Left lung (tissue), 14 donors: ENCODE measurements at places on chromosomes 7 and 10. TPM values are rescaled to one million over a fixed set of nuclear protein-coding genes. Genes with fewer than 3 reads are reported as not detected.
A peak's percentile ranks its signal among the peaks of the same experiment; 100 is the strongest.

LDB3 gene
- polyA plus RNA-seq = 1.4 TPM

DNA sequence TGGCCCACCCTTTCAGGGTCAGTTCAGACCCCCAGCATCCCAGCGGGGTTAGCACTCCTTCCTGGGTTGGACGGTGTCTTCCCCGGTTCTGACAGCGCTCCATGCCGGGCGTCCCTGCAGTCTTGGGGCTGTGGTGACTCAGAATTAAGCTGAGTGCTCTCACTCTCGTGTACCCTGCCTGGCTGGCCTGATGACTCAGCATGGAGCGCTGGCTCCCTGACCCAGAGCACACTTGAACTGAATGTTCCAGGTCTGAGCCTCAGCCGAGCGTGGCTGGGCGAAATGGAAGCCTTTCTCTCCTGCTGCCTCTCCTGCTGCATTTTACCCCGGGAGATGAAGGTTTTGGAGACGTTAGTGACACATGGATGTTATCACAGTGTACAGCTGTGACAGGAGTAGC, 7.1 kb downstream of the BAG3 start:
- peak; percentile 38 for DNase-seq

GJD4 gene
- polyA plus RNA-seq = not detected

- no peak for DNase-seq
These were observed 26.8 kb downstream of the DNAJC1 start for GRCh38 chr10:21976739-21977138.

ENKUR gene
- polyA plus RNA-seq = 1.6 TPM

MYL10 gene
- 0.23 TPM for polyA plus RNA-seq

CRYGN gene
- 0.60 TPM for polyA plus RNA-seq

DNA sequence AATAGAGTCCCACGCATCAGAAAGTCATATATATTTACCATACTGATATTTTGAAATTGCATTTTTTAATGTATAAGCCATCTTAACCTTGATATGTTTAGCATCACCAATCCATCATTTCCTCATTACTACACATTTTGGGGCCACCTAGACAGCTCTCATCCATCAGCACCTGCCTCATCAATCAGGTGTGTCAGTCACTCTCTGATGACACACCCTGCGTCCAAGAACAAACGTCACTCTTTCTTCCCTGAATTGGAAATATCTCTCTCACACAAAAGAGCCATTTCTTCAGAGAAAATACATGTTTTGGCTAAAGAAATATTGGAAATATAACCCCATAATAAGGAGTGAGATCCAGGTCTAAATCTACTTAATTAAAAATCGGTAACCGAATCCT, 38.9 kb upstream of the RSU1 start:
- DNase-seq = no peak

GRCh38 chr7:42878303-42878702, 33.6 kb downstream of the C7orf25 start:
- DNase-seq = no peak

GRCh38 chr10:86252556-86252955, 114.0 kb downstream of the GRID1 start:
- no peak for DNase-seq

DNA sequence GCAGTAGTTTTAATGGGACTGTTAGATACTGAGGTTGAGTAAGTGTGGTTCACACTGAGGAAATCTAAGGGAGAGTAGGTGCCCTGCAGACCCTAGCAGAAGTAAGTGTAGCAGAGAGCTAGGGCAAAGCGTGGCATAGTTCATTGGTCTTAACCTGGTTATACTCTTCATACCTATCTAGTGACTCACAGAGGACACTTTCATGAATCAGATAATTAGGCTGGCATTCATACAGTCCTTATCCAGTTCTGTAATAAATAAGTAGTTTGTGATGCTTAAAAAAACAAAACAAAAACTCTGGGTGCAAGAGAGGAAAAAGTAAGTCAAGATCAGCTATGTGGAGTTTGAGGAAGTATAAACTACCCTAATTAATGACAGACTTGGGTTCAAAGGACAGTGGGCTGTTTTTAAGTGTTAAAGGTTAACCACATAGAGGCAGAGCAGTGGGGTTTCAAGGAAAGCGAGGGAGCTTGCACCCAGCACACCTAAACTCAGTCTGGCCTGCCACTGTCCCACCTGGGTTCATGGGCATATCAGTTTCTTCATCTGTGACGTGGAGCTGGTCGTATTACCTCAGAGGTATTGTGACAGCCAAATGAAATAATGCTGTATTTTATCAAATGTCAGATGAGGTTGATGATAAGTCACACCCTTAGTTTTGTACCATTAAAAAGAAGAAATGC, 27.1 kb downstream of the LMTK2 start:
- no peak for DNase-seq

GRCh38 chr10:103696411-103697145, 158.8 kb downstream of the SH3PXD2A start:
- DNase-seq = peak; percentile 68

VGF gene
- 0.95 TPM for polyA plus RNA-seq

- no peak for DNase-seq
These were observed 177.1 kb upstream of the TRIM24 start for GRCh38 chr7:138282997-138283396.

- DNase-seq = no peak
These were observed 1.6 kb upstream of the PRF1 start for GRCh38 chr10:70604106-70604505.

DNA sequence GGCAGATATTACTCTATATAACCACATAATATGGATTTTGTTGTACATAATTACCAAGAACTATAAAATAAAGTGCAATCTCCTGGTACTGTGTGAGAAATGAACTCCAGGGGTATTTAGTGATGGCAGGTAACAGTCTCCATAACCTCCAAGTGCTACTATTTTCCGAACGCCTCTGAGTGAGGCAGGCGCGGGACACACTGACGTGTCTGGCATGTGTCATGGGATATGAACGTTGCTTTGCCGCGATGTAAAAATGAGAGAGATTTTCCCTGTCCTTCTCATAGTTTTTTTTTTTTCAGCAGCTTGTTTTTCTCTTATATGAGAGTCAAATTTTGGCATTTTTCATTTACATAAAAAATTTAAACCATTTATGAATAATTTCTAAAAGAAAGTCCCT, 3.6 kb downstream of the ADARB2 start:
- no peak for DNase-seq

- DNase-seq = no peak
These were observed 283.0 kb downstream of the ADK start for GRCh38 chr10:74433993-74434392.

DNA sequence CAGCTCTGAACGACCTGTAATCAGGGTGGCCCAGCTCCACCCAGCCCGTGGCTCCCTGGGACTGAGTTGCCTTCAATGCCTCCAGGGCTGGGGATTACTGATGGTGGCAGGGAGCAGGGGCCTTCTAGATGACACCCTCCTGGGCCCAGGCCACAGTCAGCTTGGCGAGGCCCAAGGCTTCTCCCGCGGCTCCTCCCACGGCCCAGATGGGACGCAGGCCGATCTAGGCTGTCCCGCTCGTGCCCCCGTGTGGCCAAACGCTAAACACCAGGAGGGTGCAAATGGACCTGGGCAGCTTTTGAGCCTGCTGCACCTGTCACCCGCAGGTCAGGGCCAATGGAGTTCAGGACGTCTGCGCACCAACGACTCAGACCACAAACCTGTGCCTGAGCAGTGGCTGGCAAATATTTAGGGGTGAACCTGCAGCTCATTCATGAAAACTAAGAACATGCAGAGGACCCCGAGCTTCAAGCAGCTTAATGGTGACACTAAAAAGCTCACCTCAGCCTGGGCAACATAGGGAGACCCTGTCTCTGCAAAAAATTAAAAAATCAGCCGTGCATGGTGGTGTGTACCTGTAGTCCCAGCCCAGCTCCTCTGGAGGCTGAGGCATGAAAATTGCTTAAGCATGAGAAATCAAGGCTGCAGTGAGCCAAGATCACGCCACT, 43.2 kb downstream of the ASB13 start:
- peak; percentile 63 for DNase-seq

- DNase-seq = no peak
These were observed 10.3 kb upstream of the CPA1 start for GRCh38 chr7:130369831-130370550.

BTBD16 gene
- polyA plus RNA-seq = not detected

POMZP3 gene
- polyA plus RNA-seq = 21.7 TPM

- DNase-seq = no peak
These were observed 69.1 kb downstream of the SHH start for GRCh38 chr7:155743177-155743576.

GRCh38 chr7:137408126-137408525, 64.6 kb upstream of the PTN start:
- no peak for DNase-seq

UPK3B gene
- polyA plus RNA-seq = 40.8 TPM

VWDE gene
- polyA plus RNA-seq = 3.0 TPM

GRCh38 chr10:78619115-78619851, 449.5 kb upstream of the ZMIZ1 start:
- no peak for DNase-seq

- no peak for DNase-seq
These were observed 16.6 kb downstream of the ANXA11 start for GRCh38 chr10:80188713-80189112.

DNA sequence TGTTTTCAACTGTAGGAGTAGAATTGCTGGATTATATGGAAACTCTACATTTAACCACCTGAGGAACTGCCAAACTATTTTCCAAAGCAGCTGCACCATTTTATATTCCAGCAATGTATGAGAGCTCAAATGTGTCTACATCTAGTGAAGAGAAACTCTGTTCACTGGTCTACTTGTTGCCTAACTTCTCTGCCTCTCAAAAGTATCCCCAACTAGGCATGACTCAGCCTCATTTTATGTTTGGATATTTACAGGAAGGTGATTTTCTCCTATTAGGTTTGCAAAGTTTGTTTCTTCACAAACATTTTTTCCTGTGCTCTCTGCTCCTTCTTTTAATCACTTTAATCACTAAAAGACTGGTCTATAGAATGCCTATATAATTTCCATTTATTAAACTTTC, 37.1 kb upstream of the SRI start:
- no peak for DNase-seq

PRF1 gene
- polyA plus RNA-seq = 5.5 TPM

GRCh38 chr7:141243368-141243767, 169.5 kb downstream of the TMEM178B start:
- DNase-seq = no peak

GRCh38 chr7:128738570-128739047, 550 bp upstream of the CALU start:
- no peak for DNase-seq

DNA sequence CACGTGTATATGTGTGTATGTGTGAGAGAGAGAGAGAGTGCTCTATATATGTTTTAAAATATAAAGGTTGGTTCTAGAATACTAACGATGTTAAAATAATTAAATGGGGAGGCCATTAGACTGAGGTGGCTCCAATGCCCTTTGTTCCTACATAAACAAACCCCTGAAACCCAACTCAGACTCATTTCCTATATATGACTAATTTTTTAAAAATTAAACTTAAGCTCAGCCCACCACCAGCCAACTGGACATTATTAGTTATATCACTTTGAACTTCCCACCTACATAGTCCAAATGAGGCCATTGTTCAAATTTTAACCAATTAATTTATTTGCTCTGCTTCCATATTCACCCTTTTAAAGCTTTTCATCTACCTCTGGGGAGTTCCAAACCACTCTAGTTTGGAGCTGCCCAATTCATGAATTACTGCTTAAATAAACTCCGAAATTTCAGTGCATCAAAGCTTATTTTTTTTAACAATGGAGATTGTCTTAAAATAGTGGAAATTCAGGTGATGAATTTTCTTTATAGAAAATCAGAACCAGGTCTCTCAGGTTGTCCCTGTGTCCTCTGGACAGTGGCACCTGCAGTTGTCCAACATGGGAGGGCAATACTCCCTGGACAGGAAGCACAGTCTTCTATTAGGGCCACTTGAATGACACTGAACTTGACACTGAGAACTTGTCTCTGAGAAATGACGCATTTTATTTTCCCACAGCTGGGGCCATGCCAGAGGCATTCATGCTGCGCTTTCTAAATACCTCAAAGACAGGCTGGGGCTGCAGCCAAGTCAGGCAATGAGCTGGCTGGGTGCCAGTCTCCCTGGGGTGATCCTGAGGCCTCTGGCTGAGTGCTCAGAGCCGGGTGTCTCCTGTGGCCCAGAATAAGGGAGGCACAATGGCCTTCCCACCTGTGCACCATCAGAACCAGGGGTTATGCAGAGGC, 109.5 kb upstream of the TMEM72 start:
- DNase-seq = peak; percentile 40

FAM25G gene
- not detected for polyA plus RNA-seq

AKR1B15 gene
- polyA plus RNA-seq = 0.13 TPM

DNA sequence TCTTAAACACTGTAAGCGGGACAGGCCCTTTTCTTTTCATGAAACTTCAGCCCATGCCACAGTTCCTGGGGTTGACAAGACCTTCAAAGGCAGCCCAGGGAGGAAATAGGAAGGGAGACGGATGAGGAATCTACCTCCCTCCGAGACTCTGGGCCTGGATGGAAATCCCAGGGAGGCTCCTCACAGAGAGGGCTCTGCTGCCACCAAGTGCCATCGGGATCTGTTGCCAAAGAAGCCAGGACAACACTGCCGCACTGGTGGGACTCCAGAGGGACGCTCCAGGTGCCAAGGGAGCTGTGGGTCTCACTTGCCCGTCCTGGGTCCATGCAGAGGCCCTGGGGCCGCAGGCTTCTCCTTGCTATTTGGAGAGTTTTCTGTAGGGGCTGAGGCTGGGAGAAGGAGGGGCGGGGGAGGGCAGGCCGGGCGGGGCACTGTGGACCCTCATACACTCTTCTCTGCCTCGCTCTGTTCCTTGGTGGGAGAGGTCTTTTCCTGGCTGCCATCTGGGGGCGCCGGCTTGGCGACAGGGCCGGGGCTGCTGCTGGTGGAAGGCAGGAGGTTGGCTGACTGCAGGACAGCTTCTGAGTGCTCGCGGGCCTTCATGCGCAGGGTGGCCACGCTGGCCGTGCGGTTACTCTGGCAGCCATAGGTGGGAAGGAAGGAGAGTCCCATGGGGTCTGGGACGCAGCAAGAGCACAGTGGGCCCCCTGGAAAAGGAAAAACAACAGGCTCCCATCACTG, 30.0 kb downstream of the DRGX start:
- no peak for DNase-seq

NUTM2B gene
- 2.7 TPM for polyA plus RNA-seq

GRCh38 chr7:13988731-13989125, 738 bp downstream of the ETV1 start:
- DNase-seq = no peak

- DNase-seq = no peak
These were observed 21.5 kb downstream of the UROS start for GRCh38 chr10:125801574-125801973.

GRCh38 chr7:143496263-143496662, 18.6 kb downstream of the TAS2R41 start:
- no peak for DNase-seq

GRCh38 chr10:44177610-44178009, 207.3 kb downstream of the CXCL12 start:
- DNase-seq = no peak

DNA sequence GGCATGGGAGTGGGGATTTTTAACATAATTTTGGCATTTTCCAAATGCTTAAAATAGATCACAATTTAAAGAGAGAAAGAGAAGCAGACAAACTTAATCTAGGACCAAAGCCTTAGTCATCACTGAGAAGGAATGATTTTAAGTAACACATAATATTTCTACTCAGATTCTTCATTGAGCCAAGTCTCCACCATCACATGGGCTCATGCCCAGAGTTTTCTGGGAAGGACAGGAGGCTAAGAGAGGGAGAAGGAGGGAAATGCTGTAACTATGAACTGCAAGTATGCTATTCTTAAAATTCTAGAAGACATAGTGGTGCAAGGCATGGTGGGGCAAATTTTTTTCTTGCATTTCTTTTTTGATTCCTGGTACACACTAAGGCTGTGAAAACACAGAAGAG, 23.8 kb upstream of the UBE2D1 start:
- DNase-seq = no peak
